Activated CD8-positive, alpha-beta memory T cell treated with anti-CD3 and anti-CD28 coated beads for 1 hour (primary cell): ENCODE measurements at places on chromosomes 7 and 10.

GRCh38 chr10:14707481-14707880, 67.2 kb downstream of the FAM107B start:
- DNase-seq: no peak

- DNase-seq: no peak
Observed at GRCh38 chr7:33745934-33746333, 159.4 kb upstream of the BMPER start.

- DNase-seq: no peak
Observed at GRCh38 chr7:1419688-1420087, 39.6 kb downstream of the MICALL2 start.

DNA sequence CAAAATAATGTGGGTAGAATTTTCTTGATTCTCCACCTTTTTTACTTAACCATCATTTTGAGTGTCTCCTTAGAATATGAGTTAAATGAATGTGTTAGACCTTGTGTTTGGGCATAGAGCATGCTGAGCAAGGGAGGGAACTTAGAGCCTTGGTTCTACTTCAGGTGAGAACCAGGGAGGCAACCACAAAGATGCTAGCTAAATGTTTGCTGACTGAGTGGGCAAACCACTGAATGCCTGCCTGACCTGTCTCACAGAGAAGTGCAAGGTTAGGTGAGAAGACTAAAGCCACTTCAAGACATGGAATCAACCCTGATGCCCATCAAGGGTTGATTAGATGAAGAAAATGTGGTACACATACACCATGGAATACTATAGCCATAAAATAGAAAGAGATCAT, 242.6 kb upstream of the ZNF32 start:
- DNase-seq: no peak

- DNase-seq: no peak
Observed at GRCh38 chr10:62095181-62096122, 173.2 kb downstream of the RTKN2 start.

- peak; percentile 10 for DNase-seq
Observed at GRCh38 chr7:30478349-30479201, at the start of gene NOD1. Gene NOD1 (minus strand): TSS chr7:30478784. CDS start chr7:30456921, 21,863 bp downstream.

- no peak for DNase-seq
Observed at GRCh38 chr7:73840715-73841379, 1.5 kb downstream of the METTL27 start.

DNA sequence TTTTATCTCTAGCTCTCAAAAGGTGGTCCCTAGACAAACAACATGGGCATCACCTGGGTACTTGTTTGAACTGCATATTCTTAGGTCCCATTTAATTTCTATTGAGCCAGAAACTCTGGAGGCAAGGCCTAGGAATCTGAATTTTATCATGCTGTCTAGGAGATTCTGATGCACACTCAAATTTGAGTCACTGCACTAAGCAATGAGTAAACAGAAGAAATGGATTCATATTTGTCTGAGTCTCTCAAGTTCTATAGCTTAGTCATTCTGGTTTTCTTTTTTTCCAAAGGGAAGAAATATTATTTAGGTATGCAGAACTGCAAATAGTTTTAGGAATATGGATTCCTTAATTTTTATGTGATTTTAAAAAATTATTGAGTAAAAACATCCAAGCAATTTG, 185.5 kb downstream of the SEMA3A start:
- DNase-seq: no peak

- no peak for DNase-seq
Observed at GRCh38 chr10:71493741-71494140, 97.0 kb downstream of the CDH23 start.

DNA sequence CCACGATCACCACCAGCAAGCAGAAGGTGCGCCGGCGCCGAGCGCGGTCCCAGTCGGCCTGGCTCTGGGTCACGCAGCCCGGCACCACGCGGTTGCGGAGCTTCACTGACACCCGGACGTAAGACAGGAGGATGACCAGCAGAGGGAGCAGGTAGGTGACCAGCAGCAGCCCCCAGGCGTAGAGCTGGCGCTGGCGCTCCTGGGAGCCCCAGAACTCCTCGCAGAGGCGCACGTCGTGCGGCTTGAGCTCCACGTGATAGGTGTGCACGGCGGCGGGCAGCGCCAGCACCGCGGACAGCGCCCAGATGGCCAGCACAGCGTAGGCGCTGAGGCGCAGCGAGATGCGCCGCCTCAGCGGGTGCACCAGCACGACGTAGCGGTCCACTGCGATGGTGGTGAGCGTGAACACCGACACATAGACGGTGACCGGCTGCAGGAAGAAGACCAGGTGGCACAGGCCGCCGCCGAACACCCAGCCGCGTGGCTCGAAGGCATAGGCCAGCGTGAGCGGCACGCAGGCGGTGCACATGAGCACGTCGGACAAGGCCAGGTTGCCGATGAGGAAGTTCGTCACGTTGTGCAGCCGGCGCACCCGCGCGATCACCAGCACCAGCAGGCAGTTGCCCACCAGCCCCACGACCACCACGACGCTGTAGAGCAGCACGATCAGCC, 920 bp downstream of the PRLHR start:
- DNase-seq: no peak

GRCh38 chr10:21352886-21353285, 172.6 kb downstream of the SKIDA1 start:
- DNase-seq: no peak

DNA sequence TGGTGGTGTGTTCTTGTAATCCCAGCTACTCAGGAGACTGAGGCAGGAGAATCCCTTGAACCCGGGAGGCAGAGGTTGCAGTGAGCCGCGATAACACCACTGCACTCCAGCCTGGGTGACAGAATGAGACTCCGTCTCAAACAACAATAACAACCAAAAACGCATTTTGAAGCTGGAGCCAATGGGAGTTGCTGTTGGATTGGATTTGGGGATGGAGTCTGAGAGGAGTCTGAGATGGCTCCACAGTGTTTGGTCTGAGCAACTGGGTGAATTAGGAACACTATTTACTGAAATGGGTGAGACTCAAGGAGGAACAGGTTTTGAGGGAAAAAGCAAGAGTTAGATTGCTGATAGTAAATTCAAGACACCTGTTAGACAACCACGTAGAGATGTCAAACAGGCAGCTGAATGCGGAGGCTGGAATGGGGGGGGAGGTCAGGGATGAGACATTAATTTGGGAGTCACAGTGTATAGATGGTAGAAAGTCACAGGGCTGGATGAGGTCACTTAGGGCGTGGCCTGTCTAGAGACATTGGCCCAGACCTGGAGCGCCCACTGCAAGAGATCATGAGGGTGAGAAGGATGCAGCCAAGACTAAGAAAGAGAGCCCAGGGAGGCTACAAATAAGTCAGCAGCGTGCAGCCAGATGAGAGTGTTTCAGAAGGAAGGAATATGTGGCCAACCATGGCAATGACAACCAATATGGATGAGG, 56.4 kb downstream of the CYCS start:
- DNase-seq: no peak

- DNase-seq: no peak
Observed at GRCh38 chr7:70446448-70447143, 685.3 kb upstream of the GALNT17 start.

- no peak for DNase-seq
Observed at GRCh38 chr7:105978035-105978434, 15.0 kb downstream of the CDHR3 start.

- DNase-seq: no peak
Observed at GRCh38 chr10:51342381-51342780, 268.1 kb downstream of the PRKG1 start.

DNA sequence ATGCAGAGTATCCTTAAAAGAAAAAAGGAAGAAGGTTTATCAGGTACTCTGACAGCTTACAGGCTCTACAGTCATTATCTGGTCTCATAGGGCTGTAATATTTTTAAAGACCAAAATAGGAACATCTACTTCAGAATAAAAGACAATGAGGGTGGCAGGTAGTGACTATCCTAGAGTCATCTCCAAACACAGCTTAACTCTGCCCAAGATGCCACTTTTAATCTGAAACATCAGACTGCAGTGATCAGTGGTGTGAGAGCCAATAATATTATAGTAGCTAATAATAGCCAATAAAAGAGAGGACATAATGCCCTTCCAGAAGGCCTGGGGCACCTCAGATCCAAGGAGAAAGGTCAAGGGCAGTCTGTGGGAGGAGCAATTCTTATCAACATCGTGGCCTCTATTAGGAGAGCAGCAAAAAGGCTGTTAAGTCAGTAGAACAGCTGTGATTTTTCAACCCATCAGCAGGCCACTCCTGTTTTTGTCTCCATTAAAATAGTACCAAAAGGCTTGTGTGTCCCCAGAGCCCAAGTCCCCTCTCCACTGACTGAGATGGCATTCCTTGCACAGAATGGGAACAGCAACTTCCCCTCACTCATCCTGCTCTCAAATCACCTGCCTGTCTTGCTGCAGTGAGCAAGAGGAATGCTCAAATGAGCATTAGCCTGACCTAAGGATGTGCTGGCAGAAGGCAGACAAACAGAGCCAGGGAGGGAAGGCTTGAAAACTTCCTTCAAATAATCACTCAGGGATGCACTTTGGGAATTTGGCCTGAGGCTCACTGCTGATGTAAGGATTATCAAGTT, 20.7 kb upstream of the SPOCK2 start:
- no peak for DNase-seq

GRCh38 chr7:3027005-3027845, 16.4 kb downstream of the CARD11 start:
- DNase-seq: no peak

- DNase-seq: no peak
Observed at GRCh38 chr7:2886900-2887299, 42.8 kb upstream of the GNA12 start.

GRCh38 chr7:37741776-37742175, 58.2 kb downstream of the GPR141 start:
- no peak for DNase-seq

DNA sequence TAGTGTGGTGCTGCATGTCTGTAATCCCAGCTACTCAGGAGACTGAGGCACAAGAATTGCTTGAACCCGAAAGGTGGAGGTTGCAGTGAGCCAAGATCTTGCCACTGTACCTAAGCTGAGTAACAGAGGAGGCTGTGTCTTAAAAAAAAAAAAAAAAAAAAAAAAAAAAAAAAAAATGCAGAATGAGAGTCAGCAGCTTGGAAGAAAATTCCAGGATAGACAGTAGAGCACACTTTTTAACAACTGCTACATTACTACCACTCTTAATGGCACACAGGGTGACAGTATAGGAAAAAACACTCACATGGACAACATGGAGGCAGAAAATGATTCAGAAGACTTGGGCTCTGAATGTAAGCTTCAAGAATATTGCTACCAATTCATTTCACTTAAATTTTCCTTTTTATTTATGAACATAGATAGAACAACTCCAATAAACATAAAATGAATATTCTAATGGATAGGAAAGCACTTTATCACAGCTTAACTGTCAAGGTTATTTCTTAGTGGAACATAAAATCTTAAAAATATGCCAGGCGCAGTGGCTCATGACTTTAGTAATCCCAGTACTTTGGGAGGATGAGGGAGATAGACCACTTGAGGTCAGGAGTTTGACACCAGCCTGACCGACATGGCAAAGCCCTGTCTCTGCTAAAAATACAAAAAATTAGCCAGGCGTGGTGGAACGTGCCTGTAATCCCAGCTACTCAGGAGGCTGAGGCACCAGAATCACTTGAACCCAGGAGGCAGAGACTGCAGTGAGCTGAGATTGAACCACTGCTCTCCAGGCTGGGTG, 31.5 kb downstream of the CHCHD3 start:
- DNase-seq: no peak

DNA sequence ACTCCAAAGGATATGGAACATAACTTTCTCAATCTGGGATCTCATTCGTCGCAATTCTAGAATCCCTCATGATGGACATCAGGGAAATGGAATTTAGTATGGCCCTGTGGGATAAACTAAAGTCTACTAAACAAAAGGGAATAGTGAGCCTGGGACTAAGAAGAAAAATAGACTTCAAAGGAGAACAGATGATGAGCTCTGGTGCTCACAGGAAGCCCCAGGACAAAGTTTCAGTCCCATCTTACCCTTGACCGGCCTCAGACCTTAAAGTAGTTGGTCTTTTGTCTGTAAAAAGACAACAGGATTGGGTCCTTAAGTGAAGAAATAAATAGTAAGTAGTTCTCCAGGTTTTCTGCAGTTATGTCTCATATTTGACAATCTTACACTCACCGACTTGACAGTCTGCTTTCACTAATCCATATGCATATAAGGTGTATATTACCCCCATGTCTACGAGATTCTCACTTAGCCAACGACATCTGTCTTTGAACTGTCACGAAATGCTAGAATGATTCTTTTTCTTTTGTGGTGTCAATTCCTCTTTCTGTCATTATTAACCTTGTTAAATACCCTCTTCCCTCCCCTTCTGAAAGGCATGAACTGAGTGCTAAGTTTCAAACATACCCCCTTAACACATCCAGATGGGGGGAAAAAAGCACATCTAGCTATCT, 10.9 kb upstream of the IKZF1 start:
- DNase-seq: no peak

DNA sequence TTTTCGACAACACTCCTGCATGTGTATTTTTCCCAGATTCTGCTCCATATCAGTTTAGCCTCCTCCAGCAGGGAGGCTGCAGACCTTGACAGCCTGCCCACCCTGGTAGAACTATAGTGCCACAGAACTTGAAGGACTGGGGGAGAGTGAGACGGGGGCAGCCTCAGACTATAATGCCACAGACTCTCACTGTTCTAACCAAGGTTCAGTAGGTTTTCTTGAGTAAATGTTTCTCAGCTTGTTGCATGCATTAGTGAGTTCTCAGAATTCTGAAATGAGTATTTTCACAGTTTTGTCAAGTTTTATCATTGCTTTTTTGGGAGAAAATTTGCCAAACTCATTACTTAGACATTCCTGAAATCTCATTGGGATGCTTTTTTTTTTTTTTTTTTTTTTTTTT, 95.9 kb downstream of the ZNRF2 start:
- no peak for DNase-seq
